ENCODE measurements at places on chromosomes 5 and 9.

DNA sequence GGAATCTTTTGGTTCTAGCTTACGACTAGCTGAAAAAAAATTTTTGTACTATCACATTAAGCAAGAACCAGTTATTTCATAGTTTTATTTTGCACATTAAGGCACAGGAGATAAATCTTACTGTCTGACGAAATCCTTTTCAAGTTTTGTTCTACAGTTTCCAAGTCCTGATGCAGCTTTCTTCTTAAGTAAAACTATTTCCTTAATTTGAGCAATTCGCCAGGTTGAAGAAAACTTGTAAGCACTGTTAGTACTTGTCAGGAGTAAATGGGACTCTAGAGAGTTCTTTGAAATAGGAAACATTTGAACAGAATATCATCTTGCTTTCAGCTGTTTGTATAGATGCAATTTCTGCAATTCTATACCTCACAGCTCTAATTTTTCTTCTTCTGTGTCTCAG lies 318.8 kb upstream of the ELAVL2 start:
- no peak for DNase-seq

DNA sequence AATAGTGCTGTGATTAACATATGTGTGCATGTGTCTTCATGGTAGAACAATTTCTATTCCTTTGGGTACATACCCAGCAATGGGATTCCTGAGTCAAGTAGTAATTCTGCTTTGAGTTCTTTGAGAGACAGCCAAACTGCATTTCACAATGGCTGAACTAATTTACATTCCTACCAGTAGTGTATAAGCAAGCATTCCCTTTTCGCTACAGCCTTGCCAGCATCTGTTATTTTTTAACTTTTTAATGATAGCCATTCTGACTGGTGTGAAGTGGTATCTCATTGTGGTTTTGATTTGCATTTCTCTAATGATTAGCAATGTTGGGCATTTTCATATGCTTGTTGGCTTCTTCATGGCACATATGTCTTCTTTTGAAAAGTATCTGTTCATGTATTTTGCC lies 308.5 kb downstream of the ARRDC3 start:
- DNase-seq: no peak

- DNase-seq: no peak
Observed at GRCh38 chr5:65512170-65512937, 30.6 kb upstream of the ADAMTS6 start.

DNA sequence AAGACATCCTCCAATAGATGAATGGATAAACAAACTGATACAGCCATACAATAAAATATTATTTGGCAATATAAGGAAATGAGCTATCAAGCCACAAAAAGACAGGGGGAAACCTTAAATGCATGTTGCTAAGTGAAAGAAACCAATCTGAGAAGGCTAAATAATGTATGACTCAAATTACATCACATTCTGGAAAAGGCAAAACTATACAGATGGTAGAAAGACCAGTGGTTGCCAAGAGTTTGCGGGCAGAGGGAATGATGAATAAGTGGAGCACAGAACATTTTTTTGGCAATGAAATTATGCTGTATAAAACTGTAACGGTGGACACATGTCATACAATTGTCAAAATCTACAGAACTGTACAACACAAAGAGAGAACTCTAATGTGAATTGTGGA lies 63.3 kb downstream of the CSF2 start:
- DNase-seq: no peak

- DNase-seq: no peak
Observed at GRCh38 chr9:130982636-130983358, 26.2 kb upstream of the LAMC3 start.

DNA sequence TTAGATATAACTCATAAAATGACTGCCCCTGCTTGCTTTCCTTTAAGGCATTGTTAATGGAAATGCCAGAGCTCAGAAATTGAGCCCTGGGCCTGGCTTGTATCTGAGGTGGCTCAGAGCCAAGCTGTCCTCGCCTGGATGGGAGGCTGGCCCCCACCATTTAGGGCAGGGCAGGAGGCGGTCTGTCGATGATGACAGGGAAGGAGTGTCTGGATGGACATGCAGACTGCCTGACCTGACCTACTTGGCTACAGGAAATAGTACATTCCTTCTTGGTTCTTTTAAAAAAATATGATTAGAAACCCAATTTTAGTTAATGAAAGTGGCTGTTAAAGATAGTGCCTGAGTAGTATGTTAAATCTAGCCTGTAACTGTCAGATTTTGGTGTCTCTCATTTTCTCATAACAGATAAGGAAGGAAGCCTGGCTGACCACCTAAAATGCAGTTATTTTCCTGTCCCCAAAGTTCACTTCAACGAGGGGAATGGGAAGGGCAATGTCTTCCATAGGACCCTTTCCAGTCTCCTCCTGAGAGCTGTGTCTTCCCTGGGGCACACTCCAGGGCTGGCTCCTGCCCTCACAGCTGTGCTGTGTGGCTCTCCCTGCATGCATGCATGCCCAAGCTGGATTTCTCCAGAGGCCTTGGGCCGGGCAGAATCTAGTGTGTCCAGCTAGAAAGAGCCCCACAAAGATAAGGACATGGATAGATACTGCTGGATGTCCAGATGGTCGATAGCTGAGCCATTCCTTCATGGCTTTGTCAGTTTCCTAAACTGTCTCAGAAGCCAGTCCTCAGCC lies 42.3 kb downstream of the MACROH2A1 start:
- no peak for DNase-seq

DNA sequence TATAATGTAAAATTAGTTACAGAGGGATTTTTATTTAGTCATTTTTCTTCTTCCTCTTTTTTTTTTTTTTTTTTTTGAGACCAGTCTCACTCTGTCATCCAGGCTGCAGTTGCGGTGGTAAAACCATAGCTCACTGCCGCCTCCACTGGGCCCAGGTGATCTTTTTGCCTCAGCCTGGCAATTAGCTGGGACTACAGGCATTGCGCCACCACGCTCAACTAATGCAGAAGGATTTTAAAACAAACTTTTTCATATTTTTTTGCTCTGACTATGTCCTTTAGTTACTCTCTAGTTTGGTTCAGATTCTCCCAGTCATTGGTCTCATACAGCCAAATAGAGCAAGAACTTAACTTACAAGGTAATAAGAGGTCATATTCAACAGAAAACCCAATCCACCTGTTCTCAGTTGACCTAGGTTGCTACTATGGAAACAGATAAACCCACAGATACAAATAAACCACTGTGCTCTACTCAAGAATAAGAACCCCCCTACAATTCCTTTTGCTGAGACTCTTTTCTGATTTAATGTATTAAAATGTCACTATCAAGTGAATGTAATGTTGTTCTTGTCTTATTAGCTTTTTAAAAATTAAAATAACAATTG lies 50.1 kb upstream of the TTC39B start:
- peak; percentile 39 for DNase-seq

- no peak for DNase-seq
Observed at GRCh38 chr9:2486988-2487387, 134.6 kb upstream of the VLDLR start.

GRCh38 chr9:127628758-127629467 lies 16.8 kb downstream of the STXBP1 start:
- no peak for DNase-seq

GRCh38 chr9:91811024-91811909 lies 138.8 kb downstream of the ROR2 start:
- DNase-seq: peak; percentile 72

DNA sequence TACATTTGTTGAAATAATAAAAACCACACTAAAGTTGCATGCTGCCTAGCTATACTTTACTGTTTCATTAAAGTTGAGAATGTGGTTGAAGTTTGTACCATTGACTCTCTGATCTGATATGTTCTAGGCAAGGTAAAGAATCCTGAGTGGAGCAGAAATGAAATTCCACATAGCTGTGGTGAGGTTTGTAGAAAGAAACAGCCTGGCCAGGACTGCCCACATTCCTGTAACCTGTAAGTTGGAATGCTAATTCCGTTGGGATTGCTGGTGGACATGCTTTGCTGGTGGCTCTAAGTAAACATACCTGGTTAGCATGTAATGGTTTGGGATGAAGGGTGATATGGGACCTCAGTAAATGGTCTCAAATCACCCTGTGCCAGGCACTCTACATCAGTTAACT lies 16.8 kb downstream of the NFX1 start:
- DNase-seq: no peak

- no peak for DNase-seq
Observed at GRCh38 chr5:152246401-152246800, 158.7 kb downstream of the NMUR2 start.

GRCh38 chr9:99345942-99346341 lies 123.9 kb downstream of the SEC61B start:
- no peak for DNase-seq

- DNase-seq: no peak
Observed at GRCh38 chr5:65699338-65699737, 22.6 kb downstream of the SGTB start.

DNA sequence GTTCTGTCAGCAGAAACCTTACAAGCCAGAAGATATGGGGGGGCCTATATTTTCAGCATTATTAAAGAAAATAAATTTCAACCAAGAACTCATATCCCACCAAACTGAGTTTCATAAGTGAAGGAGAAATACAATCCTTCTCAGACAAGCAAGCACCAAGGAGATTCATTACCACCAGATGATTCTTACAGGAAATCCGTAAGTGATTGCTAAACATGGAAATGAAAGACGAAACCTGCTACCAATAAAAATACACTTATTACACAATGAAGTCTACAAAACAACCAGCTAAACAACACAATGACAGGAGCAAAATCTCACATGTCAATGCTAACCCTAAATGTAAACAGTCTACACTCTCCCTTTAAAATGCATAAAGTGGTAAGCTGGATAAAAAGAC lies 17.8 kb upstream of the C9orf72 start:
- DNase-seq: no peak

DNA sequence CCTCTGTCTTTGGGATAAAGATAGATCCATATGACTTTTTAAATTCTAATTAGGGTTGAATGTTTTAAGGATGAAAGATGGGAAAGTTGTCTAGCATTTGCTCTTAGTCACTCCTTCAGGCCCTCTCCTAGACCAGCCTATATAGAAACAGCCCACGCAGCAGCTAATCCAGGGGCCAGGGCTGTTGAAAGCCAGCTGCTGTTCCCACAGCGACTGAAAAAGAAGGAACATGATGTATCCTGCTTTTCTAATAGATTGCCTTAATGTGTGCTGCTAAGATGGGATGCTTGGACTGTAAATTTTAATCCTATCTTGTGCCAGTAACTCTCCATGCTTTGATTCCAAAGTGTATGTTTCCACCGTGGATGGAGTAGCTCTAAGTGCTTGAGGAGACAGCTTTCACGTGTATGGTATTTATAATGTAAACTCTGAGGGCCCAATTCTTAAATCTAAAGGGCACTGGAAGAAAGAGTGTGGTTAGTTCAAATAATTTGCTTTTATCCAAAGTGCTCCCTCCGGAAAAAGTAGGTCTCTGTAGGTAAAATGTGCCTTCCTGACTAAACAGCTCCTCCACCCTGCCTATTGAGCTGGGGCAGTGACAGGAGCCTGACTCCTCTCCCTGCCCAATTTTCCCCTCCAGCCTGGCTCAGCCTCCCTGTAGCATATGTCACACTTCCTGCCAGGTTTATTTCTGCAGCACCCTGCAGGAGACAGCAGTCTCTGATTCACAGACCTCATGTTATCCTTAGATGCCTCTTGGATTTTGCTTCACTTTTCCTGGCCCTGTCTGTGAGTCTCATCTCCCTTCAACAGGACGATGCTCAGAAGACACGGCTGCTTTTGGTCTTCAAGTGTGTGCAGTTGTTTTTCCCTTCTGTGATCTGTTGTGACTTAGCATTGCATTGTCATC lies 33.2 kb downstream of the SLC36A1 start:
- no peak for DNase-seq

DNA sequence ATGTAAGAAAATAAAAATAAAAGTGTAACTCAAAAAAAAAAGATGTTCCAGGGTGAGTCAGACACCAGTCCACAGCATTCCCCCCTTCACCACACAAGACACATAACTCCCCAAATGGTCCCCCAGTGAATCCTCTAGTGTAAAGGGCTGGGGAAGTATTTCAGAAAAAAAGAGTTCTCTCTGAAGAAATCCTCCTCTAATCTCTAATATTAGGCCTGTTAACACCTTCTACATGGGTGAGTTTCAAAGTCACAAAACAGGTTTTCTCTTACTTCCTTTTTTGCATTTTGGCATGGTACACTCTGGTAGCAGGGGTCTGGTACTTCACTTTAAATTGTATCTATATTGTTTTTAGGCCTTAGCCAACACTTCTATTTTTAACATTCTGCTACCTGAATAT lies 28.2 kb downstream of the RNF145 start:
- DNase-seq: no peak

Data from upper lobe of left lung (tissue), 6 donors.